Common myeloid progenitor, CD34-positive (primary cell): ENCODE measurements at places on chromosomes 2 and 18.

GRCh38 chr2:158809816-158810215, 14.7 kb downstream of the DAPL1 start:
- DNase-seq: no peak

- no peak for DNase-seq
These were observed 22.1 kb downstream of the CIB4 start for GRCh38 chr2:26619096-26619495.

DNA sequence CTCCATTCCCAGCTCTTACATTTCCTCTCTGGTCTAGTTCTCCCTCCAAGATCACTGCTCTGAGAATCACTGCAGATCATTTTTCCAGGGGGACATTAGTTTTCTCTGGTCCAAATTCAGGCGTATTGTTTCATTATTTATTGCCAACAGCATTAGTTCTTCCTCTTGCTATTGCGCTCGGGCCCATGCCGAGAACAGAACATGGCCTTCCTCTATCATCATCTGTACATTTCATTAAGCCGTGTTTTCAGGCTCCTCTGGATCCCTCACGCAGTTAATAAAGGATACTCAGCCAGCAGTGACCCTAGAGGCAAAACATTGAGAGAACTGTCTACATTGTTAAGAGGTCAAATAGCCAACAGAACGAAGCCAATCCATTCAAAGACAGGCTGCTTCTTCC, 63.9 kb downstream of the CCBE1 start:
- no peak for DNase-seq

DNA sequence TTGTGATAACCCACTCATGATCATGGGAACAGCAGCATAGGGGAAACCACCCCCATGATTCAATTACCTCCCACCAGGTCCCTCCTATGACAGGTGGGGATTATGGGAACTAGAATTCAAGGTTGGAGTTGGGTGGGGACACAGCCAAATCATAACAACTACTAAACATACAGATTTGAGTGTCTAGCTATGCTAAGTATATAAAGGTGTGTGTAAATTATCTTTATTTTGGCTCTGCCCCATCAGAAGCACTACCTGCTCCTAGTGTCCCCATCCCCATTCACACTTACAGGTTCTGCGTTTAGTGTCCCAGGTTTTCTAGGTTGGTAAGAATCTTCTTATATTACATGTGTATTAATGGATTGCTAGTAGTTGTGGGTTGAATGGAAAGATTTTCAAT, 464.7 kb downstream of the EPHA4 start:
- no peak for DNase-seq

DNA sequence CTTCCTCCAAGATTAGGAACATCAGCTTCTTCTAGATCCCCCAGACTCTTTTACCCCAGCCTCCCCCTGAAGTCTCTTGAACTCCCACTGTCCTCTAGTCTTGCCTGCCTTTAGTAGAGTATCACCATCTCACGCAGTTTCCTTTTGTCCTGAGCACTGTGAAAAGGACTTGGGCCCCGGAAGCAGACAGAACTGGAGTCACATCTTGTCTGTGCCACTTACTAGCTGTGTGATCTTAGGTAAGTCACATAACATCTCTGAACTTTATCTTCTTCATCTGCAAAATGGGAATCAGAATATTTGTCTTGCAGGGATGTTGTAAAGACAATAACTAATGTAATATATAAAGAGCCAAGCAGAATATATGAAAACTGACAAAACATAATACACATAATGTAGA, 8.4 kb upstream of the TRABD2A start:
- no peak for DNase-seq

DNA sequence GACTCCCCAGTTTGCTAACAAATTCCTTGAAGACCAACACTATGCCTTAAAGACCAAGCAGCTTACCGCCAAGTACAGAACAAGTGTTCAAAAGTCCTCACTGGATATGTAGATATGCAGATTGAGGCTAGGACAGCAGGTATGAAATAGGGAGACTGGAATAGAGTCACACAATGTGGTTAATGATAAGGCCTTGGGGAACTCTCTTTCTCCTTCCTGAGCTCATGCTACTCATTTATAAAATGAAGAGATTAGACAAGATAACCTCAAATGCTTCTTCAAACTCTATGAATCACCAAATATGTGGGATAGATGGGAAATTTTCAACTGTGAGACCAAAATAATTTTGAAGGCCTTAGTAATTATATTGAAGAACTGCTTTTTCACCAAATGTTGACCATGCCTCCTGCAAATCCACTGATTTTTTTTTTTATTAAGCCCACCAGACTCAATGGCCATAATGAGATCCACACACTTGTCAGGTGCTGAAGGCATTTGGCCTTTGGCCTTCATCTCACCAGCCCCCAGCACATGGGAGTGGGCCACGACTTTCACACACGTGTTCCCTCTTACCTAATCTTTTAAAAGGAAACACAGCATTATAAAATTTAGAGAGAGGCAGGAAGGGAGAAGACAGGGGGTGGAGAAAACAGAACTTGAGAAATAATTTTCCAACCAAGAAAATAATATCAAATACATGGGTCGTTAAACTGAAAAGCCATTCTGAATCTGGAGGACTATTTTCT, 181.5 kb downstream of the EN1 start:
- DNase-seq: no peak

GRCh38 chr2:45470531-45470930, 140.5 kb downstream of the SRBD1 start:
- no peak for DNase-seq

DNA sequence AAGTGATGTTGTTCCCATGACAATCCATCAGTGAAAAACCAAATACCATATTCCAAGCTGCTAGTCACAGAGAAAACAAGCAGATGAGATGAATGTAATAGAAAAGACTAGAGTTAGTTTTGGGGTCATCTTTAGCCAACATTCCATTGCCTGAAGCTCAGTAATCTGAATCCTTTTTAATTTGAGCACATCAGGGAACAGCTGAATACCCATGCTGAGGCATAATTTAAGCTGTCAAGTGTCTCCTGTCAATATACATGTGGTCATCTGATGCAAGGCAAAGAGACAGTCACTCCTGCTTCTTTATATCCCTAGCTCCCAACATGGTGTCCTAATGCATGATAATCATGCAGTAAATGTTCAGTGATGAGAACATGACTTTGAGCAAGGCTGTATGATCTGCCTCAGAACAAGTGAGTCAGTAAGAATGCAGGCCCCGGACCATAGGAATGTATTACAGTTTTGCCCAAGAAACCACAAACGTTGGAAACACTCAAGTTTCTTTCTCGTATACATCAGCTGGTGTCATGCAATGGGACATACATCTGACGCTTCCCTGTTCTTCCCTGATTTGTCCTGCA, 48.0 kb downstream of the CDK15 start:
- DNase-seq: no peak
